ENCODE measurements at places on chromosomes 12 and 14.

DNA sequence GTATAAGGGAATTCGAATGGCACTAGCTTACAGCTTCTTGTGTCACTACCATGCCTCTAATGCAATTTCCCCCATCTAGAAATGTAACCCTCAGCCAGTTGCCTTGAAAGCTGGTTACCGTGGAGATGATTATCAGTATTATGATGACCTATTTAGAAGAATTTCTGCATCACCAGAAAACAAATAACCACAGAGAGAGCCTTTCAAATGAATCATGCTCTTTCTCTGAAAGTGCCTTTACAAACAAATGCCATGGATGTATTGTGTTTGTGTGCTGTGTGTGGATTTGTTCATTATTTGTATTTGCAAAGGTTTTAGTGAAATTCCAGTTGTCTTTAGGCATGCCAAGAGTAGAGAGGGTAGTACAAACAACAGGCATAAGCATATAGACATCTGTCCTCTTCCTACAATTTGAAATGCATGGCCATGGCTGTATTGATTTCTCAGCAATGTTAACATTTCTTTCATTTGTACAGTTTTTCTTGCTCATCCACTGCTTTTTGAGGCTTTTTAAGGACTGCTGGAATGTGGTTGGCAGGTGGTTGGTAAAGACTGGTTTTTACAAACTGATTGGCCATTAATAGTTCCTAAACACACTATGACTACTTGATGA lies 266.5 kb downstream of the PAWR start:
- no peak for DNase-seq

DNA sequence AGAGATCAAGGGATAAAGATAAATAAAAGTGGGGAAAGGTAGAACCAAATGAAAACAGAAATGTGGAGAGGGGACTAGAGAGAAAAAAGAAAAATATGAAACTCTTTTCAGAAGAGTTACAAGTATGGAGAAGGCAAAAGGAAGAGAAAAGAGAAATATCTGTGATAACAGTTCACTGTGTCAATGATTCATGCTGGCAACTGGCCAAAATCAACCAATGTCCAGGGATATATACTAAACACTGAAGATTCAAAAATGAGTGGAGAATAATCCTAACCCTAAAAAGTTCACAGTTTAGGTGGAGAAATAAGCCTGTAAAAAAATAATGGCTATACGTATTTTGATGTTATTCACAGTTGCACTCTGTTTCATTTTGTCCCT lies 372.3 kb upstream of the KITLG start:
- no peak for DNase-seq

DNA sequence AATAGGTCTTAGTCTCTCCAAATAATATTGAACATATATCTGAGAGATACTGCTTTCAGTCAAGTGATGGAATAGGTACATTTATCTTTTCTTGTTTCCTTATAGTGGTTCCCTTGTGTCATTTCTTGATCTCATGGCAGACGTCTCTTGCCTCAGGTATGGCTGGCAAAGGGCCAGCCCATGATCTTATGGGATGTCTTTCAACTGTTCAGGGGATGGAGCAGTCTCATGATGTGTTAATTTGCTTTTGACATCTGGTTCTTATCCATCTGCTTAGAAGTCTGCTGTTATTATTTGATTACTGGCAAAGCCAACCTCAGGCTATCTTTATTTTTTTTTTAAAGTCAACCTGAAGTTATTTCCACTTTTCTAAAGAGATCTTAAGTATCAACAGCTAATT lies 262.9 kb downstream of the TMEM117 start:
- DNase-seq = no peak

DNA sequence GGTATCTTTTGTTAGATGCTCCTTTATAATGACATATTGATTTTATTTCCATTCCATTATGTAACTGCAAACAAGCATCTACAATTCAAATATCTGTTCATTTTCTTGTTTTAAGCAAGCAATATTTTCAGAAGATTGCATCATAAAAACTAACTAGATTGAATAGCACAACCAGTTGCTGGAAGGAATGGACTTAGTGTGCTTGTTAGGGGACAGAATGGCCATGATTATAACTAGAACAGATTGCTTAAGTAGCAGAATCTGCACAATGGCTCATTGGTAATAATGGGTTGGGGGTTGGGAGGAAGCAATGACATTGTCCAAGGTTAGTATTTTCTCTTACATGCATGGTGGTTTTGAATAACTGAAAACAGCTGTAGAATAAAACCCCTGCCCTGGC lies 939.5 kb downstream of the SLC16A7 start:
- DNase-seq = no peak

DNA sequence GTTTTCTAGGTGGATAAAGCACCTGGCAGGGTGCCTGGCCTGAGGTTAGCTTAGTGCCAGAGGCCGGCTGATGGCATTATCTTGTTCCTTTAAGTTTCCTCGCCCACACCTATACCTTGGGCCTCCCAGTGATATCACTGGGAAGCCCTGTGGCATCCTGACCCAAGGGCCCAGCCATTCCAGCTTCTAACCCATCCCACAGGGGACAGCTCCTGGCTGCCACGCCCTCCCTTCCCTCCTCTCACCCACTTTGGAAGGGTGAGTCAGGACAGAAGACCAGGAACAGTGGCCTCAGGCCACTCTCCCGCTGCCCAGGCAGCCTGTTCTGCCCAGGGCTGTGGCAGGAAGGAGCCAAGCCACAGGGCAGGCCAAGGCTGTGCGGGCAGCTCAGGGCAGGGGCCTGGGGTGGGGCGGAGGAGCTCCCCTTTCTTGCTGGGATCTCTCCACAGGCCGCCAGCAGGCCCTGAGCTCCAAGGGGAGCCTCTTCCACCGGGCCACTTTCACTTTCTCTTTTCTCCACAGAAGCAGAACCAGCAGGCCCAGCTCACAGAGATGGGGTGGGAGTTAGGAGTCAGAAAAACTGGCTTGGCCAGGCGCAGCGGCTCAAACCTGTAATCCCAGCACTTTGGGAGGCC lies 75.1 kb downstream of the IRF2BPL start:
- DNase-seq = no peak

GRCh38 chr14:42565556-42565955 lies 958.9 kb downstream of the LRFN5 start:
- no peak for DNase-seq

DNA sequence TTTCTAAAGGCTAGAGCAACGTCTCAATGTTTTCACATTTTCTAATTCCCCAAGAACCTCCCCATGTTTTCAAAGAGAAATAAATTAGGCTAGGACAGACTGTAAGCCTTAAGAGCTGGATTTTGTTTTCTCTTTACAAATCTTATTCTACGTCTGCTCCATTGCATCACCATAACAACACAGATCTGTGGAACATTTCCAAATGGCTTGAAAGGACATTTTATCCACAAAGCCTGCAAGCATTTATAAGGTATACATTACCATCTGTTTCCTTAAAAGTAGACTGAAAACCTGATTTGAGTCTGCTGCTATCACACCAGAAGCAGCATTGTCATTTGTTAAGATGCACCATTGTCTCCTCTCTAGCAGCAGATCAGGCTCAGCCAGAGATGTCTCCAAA lies 115.3 kb upstream of the PLEKHA5 start:
- no peak for DNase-seq

GRCh38 chr12:50999093-50999492 lies 27.1 kb downstream of the SLC11A2 start:
- DNase-seq = no peak

- no peak for DNase-seq
These were observed 124.0 kb downstream of the BTG1 start for GRCh38 chr12:92021666-92022035.

GRCh38 chr12:124592481-124593160 lies 25.2 kb upstream of the NCOR2 start:
- peak; percentile 61 for DNase-seq

GRCh38 chr14:63276492-63277342 lies 42.0 kb downstream of the GPHB5 start:
- no peak for DNase-seq

GRCh38 chr12:105113094-105113493 lies 5.6 kb downstream of the WASHC4 start:
- no peak for DNase-seq

DNA sequence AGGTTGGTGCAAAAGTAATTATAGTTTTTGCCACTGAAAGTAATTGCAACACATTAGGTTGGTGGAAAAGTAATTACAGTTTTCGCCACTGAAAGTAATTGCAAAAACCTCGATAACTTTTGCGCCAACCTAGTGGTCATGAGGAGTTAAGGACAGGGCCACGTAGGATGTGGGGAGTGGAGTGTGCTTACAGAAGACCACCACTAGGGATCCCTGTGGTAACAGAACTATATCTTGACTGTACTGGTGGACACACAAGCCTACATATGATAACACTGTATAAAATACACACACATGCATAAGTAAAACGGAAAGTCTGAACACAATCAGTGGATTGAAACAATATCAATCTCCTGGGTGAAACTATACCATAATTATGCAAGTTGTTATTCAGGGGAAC lies 187.4 kb upstream of the ABCD2 start:
- DNase-seq = peak; percentile 5

DNA sequence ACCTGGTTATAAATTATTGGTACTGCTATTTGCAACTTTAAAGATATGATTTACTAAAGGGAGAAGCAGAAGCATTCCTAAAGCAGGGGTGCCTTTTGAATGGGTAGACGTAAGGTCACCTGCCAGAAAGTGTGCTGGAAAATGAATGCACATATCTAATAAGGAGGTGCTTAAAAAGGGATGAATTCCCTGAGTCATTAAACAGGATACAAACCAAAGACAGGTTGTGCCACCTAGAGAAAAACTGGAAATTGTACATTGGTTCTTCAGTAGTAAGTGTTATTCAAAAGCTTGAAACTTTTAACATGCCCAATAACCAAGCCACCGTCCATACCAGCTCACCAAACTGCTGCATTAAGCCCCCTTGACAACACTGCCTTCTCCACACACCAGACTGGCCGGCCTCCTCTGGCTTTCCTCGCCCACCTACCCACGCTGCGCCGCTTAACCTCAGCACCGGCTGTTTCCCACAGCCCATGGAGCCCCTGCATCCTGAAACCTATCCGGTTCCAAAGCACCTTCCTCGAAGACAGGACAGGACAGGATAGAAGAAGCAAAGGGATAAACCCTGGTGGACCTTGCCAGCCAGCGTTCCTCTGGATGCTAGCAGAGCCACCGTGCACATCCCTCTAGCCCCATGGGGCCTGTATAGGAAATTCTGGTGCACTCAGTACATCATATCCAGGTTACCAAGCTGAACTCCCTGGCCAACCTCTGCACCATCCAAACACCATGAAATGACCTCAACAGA lies 201.5 kb upstream of the CAND1 start:
- no peak for DNase-seq

DNA sequence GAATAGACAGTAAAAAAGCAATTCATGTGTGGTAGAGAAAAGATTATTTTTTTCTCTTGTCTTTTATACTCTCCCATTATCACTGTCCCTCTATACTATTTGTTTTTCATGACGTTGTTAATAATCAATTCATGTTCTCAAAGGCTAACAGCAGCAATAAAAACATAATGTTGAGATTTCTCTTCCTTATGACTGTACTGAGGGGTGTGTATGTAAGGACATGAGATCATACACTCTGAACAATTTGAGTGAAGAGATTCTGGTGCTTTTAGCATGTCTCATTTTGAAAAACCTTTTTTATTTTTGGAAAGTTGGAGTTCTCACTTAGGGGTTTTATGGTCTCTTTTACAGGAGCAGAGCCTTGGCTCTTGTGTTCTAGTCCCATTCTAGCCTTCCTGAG lies 3.8 kb upstream of the TSPAN8 start:
- DNase-seq = no peak

GRCh38 chr14:36293824-36294223 lies 26.6 kb downstream of the MBIP start:
- DNase-seq = no peak

DNA sequence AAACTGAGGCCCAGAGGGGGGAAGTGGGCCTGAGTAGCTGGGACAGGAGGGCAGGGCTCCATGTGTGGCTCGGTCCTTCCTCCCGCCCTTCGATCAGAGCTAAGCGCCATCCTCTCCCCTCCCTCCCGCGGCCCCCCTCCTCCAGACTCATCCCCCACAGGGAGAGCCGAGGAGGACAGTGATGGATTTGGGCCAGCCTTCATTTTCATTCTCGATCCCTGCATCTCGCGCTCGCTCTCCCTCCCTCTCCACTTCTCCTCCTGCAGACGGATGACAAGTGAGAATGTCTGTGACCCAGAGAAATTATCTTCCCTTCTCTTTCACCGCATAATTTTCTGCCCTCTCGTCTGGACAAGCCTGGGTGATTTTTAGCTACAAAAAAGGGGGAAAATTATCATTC lies 183.3 kb downstream of the RBM19 start:
- no peak for DNase-seq

DNA sequence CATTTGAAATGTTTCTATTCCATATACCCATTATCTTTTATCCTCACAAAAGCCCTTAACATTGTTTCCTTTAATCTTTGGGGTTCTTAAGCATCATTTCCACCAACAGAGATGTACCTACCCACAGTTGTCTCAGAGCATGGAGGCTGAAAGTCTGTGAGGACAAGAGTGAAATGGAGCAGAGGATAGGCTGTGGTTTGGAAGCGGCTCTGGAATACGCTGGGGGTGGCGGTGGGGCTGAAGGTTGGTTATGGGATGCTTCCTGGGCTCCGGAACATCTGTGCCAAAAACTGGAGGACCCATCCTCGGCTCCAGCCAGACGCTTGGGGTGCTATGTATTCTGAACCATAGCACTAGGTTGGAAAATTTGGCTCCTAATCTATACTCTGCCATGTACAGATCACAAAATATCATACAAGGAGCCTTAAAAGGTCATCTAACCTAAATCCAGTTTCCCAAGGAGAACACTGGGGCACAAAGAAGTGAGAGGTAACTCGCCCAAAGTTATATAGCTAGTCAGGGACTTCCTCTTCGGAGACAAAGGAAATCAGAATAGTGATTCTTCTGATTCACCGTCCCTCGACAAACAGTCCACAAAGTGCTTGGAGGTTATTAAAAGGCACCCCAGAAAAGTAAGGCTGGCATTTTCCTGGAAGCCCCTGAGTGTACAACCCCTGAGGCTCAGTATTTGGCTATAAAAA lies 2.5 kb downstream of the PPP1R3E start:
- no peak for DNase-seq

DNA sequence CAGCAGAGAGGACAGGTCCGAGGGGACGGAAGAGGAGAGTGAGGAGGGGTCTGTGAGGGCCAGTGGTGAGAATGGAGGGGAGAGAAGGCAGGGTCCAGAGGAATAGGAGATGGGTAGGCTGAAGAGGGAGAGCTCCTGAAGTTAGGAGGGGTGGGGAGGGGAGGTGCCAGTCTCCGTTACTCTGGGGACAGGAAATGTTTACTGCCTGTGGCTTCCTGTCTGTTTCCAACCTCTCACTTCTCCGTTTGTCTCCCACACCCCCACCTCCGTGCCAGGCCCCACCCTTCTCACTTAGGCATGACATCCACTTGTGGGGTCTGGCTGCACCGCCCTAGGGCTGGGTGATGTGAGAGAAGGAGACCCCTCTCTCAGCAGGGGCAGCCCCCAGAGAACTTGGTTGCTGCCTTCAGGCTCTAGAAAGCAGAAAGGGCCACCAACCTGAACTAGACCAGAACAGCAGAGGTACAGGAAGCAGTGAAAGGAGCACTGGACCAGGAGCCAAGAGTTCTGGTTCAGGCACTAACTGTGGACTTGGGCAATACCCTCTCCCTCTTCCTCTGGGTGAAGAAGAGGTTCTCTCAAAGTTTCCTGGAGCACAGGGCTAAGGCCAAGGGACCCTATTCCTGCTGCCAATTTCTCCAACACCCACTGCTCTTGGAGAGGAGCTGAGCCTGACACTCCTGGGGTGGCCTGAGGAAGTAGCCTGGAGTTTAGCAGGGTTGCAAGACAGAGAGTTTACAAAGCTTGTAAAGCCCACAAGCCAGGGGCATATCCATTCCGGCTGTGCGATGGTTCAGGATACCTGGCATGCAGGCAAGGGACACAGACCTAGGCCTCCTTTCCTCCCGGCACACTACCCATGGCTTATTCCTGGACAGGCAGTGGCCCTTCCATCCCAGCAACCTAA lies 5.5 kb downstream of the ITGA5 start:
- DNase-seq = peak; percentile 47

Data from CMK (cell line).